ENCODE measurements at places on chromosomes 7 and 10.

GRCh38 chr10:27799046-27799445 lies 53.4 kb upstream of the MKX start:
- DNase-seq, result no peak

DNA sequence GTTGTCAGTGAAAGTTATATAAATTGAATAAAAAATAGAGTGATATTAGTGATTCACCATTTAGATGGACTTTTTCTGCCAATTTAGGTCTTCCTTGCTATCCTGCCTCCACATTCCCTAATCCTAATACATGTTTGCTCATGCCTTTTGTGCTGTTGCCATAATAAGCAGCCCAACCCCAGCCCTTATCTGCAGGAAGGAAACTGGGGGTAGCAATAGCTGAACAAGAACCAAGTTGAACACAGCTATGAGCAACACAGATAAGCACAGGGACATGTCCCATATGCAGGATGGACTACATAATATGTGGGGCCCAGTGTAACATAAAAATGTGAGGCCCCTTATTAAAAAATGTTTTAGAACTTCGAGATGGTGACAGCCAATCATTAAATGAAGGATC lies 91.2 kb upstream of the AHR start:
- DNase-seq, result no peak

GRCh38 chr10:120980279-120981255 lies 129.4 kb downstream of the WDR11 start:
- no peak for DNase-seq

DNA sequence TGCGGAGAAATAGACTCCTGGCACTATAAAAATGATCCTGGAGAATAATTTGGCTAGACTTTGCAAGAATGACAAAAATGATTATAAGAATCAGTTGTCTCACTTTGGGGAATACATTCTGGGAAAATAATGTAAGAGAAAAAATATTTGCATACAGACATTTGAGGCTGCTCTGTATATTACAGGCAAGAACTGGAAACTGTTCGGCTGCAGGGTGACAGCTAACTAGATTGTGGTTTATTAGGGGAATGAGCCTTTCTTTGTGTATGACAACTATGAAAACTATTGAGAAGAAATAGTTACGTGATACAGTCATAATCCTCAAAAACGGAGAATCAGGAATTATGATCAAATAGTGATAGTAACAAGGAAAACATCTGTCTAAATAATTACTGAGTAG lies 8.6 kb downstream of the TRIM56 start:
- peak; percentile 62 for DNase-seq

DNA sequence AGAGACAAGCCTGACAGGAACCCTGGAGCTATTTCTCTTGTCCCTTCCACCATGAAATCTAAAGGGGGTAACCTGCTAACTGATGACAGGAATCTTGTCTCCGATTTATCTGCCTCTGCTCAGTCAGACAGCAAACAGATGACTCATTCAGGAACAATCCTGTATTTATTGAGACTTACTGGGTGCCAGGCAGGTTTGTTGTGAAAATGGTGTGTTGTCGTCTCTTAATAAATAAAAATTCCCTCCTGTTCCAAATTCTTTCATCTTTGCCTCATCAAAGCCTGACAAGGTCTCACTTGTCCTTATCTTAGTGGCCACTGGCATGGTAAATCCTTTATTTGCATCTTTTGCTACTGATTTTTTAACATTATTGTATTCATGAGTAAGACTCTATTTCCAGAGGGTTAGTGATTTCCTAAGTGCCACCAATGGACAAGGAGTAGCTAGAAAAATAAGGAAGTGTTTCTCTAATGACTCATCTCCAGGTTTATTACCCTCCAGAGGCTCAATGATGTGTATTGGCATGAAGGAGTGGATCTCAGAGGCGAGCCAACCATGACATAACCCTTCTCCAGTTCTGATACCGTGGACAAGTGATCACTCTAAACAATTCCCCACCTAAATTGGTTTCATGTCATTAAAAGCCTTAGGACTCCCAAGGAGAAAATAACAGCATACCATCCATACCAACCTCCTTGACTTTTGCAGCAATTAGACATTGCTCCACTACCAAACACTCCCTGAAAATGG lies 724.0 kb downstream of the GRID1 start:
- peak; percentile 2 for DNase-seq

GRCh38 chr10:72567421-72567820 lies 58.5 kb downstream of the MICU1 start:
- peak; percentile 3 for DNase-seq

- peak; percentile 67 for DNase-seq
Observed at GRCh38 chr10:2979306-2979705, 88.0 kb upstream of the PFKP start.

- DNase-seq, result no peak
Observed at GRCh38 chr7:92680442-92680841, 90.3 kb upstream of the FAM133B start.

GRCh38 chr7:132752431-132752830 lies 176.2 kb upstream of the PLXNA4 start:
- no peak for DNase-seq

DNA sequence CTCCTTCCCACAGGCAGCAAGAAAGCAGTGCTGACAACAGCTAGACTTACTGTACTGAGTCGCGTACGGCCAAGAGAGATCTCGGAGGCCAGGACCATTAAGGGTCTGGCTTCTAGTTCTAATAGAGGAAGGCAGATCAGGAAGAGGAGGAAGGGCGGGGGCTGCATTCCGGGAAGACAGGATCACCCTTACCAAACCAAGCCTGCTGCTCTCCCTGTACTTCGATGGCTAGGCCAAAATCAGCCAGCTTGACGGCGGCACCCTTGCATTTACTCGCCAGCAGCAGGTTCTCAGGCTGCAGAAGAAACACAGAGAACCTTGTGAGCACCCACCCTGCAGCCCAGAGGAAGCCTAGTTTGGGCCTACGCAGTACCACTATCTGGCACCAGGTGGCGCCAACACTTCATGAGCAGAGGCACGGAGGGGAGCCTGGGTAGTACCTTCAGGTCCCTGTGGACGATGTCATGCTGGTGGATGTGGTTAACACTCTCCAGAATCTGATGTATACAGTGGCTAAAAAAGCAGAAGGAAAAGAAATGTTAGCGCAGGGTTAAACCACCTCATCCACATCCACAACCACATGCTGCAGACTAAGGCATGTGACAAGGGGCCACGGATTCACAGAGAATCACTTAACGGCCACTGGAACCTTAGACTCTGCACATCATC lies 25.4 kb downstream of the CAMK2G start:
- no peak for DNase-seq

DNA sequence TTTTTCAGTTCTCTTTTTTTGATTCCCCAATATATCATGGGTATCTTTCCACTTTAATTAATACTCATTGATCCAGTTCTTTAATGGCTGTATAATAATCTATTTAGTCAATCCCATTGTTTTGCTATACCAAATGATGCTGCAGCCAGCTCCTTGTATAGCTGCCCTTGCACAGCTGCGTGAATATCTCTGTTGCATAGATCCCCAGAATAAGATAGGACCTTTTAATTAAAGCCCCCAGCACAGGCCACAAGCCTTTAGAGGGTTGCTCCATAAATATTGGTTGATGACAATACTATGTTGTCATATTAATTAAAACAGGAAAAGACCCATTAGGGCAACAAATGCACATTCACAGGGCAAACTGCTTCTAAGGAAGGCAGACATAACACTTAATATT lies 57.9 kb downstream of the BUB3 start:
- DNase-seq, result no peak

- DNase-seq, result no peak
Observed at GRCh38 chr10:74012480-74012879, 14.6 kb downstream of the VCL start.

DNA sequence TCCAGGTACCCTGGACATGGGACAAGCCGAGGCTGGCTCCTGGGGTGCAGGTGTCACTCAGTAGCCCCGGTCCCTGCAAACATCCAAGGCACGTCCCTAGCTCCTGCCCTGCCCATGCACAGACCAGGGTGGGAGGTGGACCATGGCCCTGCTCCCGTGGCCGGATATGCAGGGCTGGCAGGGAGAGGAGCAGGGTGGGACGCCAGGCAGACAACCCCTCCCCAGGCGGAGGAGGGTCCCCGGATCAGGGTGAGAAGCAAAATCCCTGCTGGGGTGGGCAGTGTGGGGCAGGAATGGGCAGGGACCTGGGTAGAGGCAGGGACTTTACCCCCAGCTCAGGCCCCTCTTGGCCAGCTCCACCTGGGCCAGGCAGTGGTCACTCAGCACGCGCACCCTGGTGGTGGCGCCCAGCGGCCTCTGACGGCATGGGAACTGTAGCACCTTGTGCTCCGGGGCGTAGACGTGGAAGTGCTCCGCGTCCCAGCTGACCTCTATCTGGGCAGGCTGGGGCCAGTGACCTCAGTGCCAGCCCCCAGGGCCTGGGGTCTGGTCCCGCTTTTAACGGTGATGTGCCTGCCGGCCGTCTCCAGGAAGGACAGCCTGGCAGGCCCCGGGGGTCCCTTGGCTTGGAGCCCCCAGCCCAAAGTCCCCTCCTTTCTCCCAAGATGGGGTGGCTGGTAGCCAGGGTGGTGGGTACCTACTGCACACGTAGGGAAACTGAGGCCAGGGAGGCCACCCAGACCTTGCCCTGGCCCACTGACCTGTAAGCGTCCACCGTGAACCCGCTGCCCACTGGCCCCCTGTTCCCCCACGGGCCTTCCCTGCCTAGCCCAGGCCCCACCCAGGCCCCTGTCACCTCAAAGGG lies 1.2 kb downstream of the GRIFIN start:
- DNase-seq, result no peak

GRCh38 chr10:84201244-84201606 lies 6.9 kb downstream of the CDHR1 start:
- no peak for DNase-seq

GRCh38 chr7:44305564-44306507 lies 19.6 kb downstream of the CAMK2B start:
- no peak for DNase-seq

- DNase-seq, result no peak
Observed at GRCh38 chr7:150860978-150861295, 8.6 kb downstream of the AOC1 start.

DNA sequence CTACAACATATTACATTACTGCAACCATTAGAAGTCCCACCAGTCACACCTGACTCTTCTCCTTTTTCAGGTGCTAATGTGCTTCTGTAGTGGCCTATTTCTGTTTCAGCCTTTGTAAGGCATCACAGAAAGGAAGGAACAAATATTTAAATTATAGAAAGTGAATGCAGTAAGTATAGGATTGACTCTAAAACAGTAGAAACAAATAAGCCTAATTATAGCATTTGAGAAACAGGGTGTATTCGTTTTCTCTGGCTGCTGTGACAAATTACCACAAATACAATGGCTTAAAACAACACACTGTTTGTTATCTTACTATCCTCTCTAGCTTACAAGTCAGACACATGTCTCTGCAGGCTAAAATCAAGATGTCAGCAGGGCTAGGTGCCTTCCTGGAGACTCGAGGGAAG lies 69.4 kb downstream of the CCSER2 start:
- no peak for DNase-seq

DNA sequence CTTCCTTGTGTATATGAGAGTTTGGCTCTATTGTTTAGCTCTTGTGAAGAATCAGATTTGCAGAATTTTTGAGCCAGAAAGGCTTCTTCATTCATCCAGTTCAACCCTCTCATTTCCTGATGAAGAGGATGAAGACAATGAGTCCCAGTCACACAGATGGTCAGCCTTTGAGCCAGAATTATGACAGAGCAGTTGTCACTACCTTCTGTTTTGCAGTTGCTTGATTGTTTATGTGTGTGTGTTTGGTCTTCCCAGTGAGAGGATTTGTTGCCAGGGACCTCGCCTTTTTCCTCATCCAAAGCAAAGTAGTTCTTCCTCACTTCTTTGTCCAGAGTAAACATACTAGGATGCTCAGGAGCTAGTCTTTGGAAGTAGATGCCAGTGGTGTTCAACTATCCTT lies 15.6 kb downstream of the MDFIC start:
- no peak for DNase-seq

DNA sequence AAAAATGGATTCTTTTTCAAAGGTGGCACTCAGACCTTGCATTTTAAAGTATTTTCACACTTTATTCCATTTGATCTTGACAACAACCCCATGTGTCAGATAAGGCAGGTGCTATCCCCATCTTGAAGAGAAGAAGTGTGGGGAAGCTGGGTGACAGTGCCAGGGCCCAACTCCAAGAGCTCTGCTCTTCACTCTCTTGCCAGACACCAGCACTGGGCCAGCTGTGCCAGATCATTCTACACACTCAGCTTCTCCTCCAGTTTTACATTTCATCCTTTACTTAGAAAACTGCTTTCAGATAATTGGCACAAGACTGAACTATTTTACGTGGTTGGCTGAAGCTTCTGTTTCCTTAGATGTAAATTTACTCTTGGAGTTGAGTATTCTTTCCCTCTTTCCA lies 64.4 kb downstream of the ENO4 start:
- DNase-seq, result no peak

DNA sequence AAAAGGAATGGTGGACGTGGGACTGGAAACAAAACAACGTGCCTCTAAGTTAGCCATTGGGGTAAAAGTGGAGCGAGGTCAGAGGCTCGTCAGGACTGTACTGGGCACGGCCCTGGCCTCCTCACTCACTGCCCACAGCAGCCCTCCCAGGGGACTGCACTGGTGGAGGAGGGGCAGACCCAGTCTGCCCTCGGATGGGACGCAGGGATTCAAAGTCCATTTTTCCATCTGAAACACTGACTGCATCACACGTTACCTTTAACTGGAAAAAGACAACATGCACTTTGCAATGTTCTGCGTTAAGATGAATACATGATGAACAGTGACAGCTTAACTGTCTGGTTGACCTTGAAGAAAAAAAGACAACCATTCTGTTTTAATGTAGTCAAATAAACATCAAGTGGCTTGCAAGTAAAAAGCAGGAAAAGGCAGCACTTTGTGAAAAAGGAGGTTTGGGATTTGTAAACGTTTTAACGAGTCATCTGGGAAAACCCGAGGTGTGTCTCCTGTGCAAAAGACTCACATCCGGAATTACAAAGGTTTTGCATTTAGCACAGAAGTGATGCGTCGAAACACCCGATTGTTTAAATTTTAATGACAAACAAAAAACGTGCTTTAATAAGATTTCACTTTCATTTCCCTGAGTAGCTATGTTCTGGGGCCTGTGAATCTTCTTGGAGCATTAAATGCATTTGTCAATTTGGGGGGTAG lies 18.8 kb downstream of the KLF6 start:
- no peak for DNase-seq

DNA sequence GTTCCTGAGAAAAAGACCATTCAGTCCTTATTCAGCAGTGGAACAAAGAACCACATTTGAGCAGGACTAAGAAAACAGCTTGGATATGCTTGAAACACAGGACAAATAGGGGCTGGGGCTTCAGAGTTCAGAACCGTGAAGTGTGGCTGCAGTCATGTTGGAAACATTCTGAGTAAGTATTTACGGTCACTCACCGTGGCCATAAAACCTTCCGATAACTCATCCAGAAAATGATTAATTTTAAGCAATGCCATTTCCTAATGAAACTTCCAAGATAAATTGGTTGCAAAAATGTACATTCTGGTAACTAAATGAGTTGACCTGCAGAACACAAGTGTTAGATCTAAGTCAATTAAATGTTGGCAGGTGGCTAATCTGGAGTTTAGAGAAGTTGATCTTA lies 279.2 kb downstream of the CXCL12 start:
- no peak for DNase-seq

- DNase-seq, result no peak
Observed at GRCh38 chr7:43306404-43306803, 194.0 kb downstream of the HECW1 start.

GRCh38 chr7:82419200-82419599 lies 24.4 kb downstream of the CACNA2D1 start:
- no peak for DNase-seq
